ENCODE measurements at places on chromosomes 16 and 17. TPM values are rescaled to one million over a fixed set of nuclear protein-coding genes. Genes with fewer than 3 reads are reported as not detected.
A peak's percentile ranks its signal among the peaks of the same experiment; 100 is the strongest.

DNA sequence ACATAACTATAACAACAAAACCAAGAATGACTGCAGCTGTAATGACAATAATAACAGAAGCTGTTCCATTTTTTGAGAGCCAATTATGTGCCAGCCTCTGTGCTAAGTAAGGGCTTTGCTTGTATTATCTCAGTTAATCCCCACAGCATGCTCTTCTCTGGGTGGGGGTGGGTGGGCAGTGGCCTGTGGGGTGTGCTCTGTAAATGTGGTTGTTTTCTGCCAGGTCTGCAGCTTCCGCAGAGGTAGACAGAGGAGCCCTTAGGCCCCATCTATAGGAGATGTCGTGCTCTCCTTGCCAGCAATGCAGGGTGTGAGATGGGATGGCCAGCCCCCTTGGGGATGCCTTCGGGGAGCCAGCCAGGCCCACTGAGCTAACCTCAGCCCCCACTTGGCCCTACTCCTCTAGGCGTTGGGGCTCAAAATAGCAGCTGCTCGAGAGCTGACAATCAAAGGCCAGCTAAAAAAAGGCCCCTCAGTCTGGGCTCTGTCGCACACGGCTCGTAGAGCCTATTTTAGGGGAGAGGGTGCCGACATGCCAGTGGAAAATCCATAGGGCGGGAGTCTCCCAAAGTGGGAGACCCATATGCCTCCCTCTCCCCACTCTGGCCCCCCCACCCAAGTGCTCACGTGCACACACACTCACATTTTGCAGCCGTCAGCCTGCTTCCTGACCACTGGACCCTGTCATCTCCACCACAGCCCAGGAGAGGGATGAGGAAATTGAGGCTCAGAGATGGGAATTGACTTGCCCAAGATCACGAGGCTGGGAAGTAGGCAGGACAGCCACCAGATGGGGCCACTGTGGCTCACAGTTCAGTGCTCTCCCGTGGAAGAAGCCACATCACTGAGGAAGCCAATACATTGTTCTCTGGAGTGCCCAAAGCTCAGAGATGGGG lies 15.8 kb downstream of the CDH16 start:
- H3K4me3 ChIP-seq = no peak overlapping the region
- no peaks in the 10 kb centered on the region for H3K27me3 ChIP-seq
- H3K36me3 ChIP-seq = no peaks in the 10 kb centered on the region
- no peak overlapping the region for H3K27ac ChIP-seq
- no peaks in the 10 kb centered on the region for H3K4me1 ChIP-seq

- no peak overlapping the region for H3K27ac ChIP-seq
- H3K4me1 ChIP-seq = no peaks in the 10 kb centered on the region
- no peak overlapping the region for H3K4me3 ChIP-seq
- H3K27me3 ChIP-seq = no peaks in the 10 kb centered on the region
- no peak for DNase-seq
Measured at GRCh38 chr16:46911038-46911437, 26.9 kb downstream of the GPT2 start.

DNA sequence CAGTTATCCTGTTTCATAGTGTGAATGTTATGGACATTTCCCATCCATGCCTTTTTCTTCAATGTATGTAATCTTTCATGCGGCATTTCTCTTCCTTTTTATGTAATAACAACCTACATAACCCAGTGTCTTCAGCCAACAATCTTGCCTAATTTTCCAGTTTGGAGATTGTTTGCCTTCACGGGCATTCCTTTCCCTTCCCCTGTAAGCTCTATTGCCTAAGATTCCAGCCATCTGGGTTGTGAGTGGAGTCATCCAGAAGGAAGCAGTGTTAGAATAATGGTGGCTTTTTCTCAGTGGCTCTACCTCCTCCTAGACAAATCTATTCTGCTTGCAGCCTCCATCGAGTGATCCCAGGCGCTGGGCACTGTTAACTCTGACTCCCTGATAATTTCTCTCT lies 22.3 kb downstream of the SYCE1L start:
- H3K27ac ChIP-seq = no peak overlapping the region
- no peak for DNase-seq

DNA sequence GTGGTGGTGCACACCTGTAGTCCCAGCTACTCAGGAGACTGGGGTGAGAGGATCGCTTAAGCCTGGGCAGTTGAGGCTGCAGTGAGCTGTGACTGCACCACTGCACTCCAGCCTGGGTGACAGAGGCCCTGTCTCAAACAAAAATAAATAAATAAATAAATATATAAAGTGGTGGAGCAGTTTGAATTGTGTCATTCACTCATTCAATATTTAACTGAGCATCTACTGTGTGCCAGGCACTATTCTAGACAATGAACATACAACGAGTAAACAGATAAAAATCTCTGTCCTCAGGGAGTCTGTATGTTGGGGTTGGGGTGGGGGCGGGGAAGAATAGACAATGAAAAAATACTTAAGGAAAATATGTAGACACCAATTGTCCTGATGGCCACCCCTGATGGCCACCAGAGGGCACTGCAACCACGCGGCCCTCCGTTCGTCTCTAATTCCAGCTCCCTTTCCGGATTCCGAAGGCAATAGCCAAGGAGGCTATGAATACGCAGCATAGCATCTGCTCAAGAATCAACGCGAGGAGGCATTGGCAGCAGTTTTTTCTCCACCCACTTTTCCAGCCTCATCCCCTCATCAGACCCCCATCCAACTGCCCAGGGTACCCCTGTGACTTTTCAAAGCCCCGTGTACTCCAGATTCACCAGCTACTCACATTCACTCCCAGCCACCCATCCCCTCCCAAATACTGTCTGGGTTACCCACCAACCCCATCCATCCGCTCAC lies 21.4 kb downstream of the QPRT start:
- no peaks in the 10 kb centered on the region for H3K36me3 ChIP-seq
- peak overlapping the region; percentile 92 for H3K27ac ChIP-seq
- H3K4me1 ChIP-seq = peaks cover 24% of the 10 kb centered on the region
- H3K27me3 ChIP-seq = no peaks in the 10 kb centered on the region
- DNase-seq = peak; percentile 79

GRCh38 chr16:27698266-27698665 lies 148.3 kb downstream of the KATNIP start:
- peaks cover 11% of the 10 kb centered on the region for H3K36me3 ChIP-seq
- no peak overlapping the region for H3K4me3 ChIP-seq
- no peaks in the 10 kb centered on the region for H3K27me3 ChIP-seq
- H3K27ac ChIP-seq = no peak overlapping the region

ALOX12B gene
- not detected for total RNA-seq

TP53TG3D gene
- 0.76 TPM for total RNA-seq

PSMC3IP gene
- total RNA-seq = 3.6 TPM

RHOT2 gene
- 181 TPM for total RNA-seq

AOC2 gene
- total RNA-seq = 3.7 TPM
